ENCODE measurements at places on chromosomes 5 and 9.

- DNase-seq, result no peak
Observed at GRCh38 chr5:67447732-67448131, 251.1 kb upstream of the CD180 start.

DNA sequence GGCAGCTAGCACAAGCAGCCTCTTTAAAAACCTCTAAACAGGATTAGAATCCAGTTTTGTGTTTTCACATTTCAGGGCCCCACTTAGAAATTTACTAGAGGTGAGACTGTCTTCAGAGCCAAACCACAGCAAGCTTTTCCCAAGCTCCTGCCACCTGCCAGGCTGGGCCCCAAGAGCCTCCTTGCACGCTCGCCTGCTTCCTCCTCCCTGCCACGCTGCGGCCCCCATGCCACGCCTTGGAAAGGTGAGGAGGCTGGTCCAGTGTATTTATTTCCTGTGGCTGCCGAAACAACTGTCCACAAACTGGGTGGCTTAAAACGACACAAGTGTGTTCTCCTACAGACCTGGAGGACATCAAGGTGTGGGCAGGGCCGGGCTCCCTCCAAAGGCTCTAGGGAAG is 43.4 kb downstream of the NKX2-5 start:
- no peak for DNase-seq

GRCh38 chr9:27192291-27192960 is 83.4 kb downstream of the TEK start:
- no peak for DNase-seq

- no peak for DNase-seq
Observed at GRCh38 chr9:5714501-5715401, 85.8 kb downstream of the RIC1 start.

GRCh38 chr5:97112230-97112629 is 30.2 kb downstream of the LIX1 start:
- DNase-seq, result no peak

Data from stimulated activated CD8-positive, alpha-beta memory T cell treated with anti-CD3 and anti-CD28 coated beads, Interleukin-7, amount 100 ng/mL, for 48 hours (primary cell).